ENCODE measurements at places on chromosomes 13 and 19. TPM values are rescaled to one million over a fixed set of nuclear protein-coding genes. Genes with fewer than 3 reads are reported as not detected.

CATSPERD gene
- not detected for total RNA-seq

MYH14 gene
- total RNA-seq, result 48.7 TPM

C19orf38 gene
- total RNA-seq, result 2.7 TPM

HOMER3 gene
- 23.1 TPM for total RNA-seq

ASPDH gene
- total RNA-seq, result not detected

ADGRE2 gene
- total RNA-seq, result 4.9 TPM

CGB8 gene
- total RNA-seq, result not detected

TNFSF11 gene
- total RNA-seq, result not detected

SERPINE3 gene
- total RNA-seq, result 0.31 TPM

CERS1 gene
- 19.7 TPM for total RNA-seq

TMEM255B gene
- total RNA-seq, result 34.8 TPM

DNA sequence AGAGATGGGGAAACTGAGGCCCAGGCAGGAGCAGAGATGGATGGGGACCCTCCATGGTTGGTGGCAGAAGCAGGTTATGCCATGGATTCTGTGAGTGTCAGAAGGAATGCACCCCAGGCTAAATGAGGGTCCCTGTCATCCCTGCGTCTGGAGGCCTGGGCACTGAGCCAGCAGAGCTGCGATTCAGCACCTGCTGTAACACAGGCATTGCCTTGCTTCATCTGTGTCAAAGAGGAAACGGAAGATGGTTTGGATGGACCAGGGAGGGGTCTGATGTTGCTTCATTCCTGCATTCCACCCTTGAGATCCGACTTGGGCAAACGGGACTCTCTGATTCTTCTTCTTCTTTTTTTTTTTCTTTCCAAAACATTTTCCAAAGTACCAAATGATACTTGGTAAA lies 1.2 kb downstream of the C5AR1 start:
- no peak for DNase-seq

DNA sequence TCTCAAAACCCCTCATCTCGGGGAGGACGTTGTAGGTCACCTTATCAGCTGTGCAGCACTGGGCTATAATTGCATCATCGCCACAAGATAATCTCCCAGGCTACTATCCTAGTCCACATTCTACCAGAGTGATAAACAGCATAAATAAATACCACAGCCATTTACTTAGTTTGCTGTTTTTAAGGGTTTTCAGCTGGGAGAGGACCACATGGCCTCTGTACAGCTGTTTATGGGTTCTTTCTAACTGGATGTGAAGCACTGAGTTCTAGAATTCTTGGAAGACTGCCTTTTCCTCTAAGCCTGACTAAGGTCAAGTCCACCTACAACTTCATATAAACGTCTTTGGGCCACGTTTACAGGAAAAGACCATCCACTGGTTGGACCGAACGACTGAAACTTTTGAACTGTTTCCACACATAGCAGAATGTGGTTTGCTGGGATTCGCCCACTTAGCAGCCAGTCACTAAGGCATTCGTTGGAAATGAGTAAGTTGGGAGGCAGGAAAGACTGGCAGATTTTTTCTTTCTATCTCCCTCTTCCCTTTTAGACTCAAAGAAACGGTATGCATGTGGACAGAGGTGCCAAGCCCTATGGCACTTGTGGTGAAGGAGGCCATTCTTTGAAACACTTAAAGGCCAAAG lies 752.5 kb upstream of the SGCG start:
- DNase-seq, result no peak

DNA sequence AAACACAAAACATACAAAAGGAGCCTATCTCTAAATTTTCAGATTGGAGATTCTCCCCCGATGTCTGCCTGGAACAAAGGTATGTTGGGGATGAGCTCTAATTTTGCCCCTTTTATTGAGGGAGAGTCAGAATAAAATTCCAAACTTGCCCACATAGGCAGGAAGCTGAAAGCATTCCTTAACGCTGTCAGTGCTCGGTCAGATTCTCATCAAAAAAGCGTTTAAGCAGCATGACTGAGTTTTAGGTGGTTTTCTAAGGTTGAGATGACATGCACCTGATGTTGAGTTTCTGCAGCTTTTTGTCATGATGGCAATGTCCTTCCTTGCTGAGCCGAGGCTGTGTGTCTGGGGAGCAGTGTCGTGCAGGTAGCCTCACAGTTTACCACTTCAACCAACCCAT lies 48.4 kb upstream of the MEDAG start:
- DNase-seq, result no peak

DNA sequence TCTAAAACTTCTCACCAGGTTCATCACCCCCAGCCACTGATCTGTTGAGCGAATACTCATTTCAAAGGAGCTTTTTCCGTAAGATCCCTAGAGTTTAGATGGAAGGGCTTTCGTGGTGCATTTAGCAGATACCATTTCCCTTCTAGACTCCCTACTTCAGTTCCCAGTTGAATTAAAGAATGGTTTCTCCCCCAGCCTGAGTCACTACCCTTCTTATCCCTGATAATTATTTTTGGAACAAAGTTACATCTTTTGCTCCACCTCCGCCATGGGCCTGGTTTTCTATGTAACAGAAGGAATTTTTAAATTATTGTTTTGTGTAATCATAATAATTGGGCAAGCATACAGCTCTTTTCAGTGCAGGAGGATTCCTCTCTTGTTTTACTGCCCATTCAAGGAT lies 22.0 kb downstream of the USPL1 start:
- DNase-seq, result no peak

DNA sequence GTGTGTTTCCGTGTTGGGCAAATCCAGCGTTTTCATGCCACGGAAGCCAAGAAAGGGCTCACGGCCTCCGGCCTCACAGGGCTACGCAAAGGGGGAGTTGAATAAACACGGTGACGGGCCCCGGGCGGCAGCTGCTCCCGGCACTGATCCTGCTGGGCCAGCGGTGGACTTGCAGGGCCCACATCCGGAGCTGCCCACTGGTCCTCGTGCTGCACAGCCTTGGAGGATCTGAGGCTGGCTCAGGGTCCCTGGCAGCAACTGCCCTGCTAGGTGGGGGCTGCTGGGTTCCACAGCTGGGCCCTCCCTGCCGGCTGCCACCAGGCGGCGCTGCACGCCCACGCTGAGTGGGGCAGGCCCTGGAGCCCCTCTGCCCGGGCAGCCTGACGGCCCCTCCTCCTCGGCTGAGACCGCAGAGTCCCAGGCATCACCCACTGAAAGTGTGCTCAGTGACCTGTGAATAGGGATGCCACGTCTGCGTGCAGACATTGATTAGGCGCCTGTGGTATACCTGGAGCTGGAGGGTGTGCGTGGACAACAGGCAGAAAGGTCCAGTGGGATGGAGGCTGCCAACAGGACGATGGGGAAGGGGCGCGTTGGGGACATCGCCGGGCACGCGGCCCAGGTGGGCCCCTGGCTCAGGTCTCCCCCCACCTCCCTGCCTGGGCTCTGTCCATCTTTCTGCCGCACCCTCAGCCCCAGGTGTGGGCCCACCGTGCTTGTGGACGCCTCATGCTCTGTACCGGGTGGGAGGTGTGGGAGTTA lies 5.3 kb upstream of the HCN2 start:
- no peak for DNase-seq

GRCh38 chr19:7575434-7576040 lies 20.1 kb upstream of the CAMSAP3 start:
- DNase-seq, result no peak

DNA sequence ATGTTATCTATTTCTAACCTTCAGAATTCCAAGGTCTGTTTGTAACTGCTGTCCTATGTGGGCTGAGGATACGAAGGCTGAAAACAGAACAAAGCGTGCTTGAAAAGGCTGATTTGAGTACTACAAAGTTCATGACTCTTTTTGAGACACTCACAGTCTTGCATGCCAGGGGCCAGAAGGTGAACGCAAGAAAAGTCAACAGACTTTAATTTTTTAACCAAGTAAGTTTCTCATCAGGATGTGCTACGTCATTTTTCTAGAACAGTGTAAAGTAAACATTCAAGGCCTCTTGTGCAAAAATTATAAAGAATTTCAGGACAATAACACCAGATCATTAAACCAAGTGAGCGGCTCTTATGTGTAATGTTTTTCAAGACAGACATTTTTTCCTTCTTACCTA lies 163.5 kb downstream of the COG6 start:
- DNase-seq, result no peak

DNA sequence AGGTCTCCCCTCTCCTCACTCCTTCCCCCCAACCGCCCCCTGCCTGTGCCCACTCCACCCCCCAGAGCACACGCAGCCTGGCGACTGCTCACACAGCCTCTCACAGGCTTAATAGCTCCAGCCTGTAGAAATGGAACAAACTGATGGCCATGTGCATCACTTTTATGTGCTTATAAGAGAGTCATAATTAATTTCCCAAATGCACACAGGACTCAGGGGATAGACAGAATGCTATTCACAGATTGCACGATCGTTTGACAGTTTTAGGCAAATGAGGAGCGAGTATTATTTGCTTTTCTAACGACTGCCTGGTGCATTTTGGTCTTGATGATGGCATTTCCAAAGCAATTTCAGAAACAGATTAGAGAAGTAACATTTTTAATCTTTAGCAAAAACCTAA lies 97.7 kb upstream of the VSTM2B start:
- DNase-seq, result no peak

- no peak for DNase-seq
These were observed 1298.1 kb downstream of the PCDH9 start for GRCh38 chr13:65932013-65932412.

DNA sequence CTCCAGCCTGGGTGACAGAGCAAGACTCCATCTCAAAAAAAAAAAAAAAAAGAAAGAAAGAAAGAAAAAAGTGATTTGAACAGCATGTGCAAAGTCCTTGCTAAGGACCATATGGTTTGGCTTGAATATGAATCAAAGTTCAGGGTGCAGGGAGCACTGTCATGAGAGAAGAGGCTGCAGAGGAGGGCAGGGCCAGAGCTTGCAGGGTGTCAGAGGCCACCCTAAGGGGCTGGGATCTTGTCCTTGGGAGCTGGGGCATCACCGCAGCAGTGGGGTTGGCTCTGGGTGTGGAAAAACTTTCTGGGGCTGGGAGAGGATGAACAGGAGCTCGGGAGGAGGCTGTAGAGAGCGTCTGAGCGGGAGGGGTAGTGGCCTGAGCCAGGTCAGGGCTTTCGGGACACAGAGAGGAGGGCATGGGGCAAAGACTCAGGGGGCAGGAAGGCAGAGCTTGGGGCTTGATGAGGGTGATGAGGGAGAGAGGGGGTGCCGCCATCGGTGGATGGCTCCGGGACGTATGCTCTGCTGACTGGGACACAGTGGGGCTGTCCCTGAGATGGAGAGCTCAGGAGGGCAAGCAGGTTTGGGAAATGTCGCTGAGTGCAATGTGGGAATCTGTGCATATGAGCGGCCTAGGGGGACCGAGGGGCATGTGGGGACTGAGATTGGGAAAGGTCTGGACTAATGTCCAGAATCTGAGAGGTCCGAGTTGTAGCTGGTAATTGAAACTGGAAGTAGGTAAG lies 3.0 kb downstream of the TRPM4 start:
- no peak for DNase-seq

DNA sequence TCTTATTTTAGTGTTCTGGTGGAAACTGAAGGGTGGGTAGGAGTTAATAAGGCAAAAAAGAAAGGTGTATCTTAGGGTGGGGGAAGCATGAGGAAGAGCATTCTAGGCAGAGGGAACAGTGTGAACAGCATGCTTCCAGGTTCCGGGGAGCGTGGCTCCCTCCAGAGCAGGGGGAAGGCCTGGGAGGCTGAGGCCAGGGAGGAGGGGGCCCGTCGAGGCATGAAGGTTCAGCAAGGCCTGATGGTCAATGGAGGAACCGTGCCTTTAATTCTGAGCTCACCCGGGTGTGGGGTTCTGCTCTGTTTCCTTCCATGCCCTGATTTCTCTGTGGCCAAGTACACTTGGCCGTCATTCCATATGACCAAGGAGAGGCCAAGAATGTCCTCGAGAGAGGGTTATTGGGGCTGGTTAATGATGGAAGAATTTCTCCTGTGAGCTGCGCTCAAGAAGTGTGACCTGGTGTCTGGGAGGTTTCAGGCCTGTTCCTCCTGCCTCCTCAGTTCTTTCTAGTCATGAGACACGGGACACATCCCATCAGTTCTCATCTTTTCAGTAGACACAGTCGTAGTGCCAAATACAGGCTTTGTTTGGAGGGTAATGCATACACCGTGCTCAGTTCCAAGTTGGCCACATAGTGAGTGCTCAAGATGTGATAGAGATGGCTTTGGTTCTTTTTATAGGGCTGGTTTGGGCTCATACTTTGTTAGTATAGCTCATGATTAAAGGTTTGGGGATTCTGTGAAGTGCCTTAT lies 73.6 kb downstream of the SIPA1L3 start:
- peak; percentile 5 for DNase-seq

DNA sequence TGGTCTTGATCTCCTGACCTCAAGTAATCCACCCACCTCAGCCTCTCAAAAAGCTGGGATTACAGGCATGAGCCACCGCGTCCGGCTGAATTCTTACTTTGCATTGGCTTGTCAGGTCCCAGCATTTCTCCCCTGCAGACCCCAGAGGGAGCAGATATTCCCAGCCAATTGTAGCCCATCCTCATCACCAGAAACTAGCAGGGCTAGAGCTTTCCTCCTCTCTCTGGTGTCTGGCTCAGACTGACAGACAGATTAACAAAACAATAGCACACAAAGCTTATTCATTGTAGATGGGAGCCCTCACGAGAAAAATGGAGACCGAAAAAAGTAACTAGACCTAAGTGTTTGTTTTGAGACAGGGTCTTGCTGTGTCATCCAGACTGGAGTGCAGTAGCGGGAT lies 7.5 kb upstream of the MPV17L2 start:
- no peak for DNase-seq

- DNase-seq, result no peak
These were observed 747.7 kb downstream of the PCDH17 start for GRCh38 chr13:58379221-58379620.

- no peak for DNase-seq
These were observed 44.7 kb upstream of the FRY start for GRCh38 chr13:31986676-31987470.

DNA sequence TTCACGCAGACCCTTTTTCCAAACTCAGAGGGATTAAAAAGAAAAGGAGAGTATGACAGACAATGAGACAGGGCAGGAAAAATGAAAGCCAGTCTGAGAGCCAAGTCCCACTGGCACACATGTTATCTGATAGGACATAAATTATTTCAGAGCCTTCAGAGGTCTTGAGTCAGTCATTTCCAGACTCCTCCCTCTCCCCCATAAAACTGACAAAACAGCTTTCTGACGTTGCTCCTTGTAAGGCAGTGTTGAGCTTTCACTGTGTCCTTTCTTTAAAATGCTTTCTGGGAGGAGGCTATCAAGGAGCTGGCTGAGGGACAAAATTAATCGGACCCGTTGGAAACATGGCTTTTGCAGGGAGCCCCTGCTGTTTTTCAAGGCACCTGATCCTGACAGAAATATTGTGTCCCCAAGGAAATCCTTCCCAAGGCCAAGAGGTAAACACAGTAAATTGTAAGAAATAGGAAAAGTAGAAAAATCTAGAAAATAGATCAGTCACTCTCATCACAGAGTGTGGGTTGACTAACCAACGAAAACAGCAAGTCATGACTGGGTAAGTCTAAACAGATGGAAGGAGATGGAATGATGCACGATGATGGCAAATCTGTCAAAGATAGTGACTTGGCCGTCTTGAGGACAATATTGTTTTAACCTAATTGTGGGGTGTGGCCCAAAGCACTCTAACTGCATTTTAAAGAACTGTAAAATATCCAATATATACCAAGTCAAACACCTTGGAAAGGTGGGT lies 89.7 kb downstream of the DCT start:
- DNase-seq, result no peak

GRCh38 chr13:31913459-31913858 lies 118.1 kb upstream of the FRY start:
- no peak for DNase-seq

Measured in sciatic nerve (tissue), 2 donors.